ENCODE measurements at places on chromosomes 1 and 21. TPM values are rescaled to one million over a fixed set of nuclear protein-coding genes. Genes with fewer than 3 reads are reported as not detected.

Gene PPIE
- total RNA-seq = 35.1 TPM

- no peak for DNase-seq
Observed at GRCh38 chr1:164296172-164296571, 262.8 kb upstream of the PBX1 start.

Gene PTCH2
- 0.10 TPM for total RNA-seq

DNA sequence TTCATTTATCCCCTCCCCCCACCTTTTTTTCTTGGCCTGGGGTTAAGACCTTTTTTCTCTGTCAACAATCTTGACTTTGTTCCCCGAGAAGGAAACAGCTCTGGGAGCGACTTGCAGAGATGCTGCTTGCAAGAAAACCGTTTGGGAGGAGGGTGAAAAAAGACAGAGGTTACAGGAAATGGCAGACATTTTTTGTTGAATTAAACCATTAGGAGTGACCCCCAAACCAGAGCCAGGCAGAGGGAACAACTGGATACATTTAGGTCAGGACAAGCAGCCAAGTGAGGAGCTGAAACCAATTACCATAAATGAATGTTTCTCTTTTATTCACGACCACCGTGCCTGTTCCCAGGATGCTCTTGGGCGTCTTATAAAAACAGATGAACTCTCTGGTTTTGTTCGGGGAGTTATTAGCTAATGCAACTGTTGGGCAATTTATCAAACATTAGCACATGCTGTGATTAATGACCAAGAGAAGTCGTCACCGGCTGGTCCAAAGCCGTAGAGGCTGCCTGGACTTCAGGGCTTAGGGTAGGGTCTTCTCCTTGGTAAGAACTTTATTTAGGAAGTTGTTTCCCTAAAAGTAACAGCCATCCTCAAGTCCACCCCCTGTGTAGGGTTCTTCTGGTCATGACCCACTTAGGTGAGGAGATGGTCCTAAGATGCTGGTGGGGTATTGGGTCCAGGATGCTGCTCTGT is 141.0 kb downstream of the FOXD2 start:
- no peak for DNase-seq

Gene CFHR1
- total RNA-seq = not detected

DNA sequence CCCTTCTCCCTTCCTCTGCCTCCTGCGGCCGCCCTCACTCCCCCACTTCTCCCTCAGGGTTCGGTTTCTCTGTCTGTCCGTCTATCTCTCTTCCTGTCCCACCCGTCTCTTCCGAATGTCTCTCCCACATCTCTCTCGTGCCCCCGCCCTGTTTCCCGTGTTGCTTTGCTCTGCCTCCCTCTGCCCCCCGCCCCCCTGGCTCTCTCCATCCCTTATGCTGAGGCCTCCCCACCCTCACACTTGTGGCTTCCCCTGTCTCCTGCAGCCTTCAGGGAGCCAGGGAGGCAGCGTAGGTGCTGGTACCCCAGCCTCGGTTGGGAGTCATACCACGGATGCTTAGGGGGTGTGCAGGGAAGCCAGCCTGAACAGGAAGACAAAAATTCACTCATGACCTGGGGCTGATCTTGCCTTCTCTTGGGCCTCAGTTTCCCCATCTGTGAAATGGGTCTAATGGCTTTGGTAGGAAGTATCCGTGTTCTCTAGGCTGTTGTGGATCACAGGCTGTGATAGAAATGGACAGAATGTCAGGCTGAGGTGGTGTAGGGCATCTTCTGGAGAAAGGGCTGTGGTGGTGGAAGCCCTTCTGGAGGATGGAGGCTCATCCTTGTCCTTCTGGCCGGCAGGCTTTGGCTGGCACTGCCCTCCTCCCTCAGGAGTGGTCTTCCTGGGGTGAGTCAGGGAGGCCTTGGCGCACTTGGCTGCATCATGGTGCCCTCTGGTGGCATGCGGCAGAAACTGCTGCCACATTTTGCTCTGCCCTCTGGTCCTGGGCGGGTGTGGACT is 55.5 kb downstream of the FOXO6 start:
- peak; percentile 49 for DNase-seq

- no peak for DNase-seq
Observed at GRCh38 chr1:223118418-223118817, 24.6 kb downstream of the TLR5 start.

DNA sequence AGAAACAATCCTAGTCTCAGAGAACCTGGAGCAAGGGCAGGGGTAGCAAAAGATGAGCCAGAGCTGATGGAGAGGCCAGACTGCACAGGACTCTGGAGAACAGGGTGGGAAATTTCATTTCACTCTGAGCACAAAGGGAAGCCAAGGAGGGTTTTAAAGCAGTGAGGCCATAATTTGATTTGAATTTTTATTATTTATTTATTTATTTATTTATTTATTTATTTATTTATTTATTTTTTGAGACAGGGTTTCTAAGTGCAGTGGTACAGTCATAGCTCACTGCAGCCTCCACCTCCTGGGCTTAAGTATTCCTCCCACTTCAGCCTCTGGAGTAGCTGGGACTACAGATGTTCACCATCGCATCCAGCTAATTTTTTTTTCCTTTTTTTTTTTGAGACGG is 45.1 kb downstream of the MT1HL1 start:
- no peak for DNase-seq

Gene TMEM240
- 0.35 TPM for total RNA-seq

GRCh38 chr21:17270229-17270628 is 242.6 kb upstream of the CXADR start:
- peak; percentile 45 for DNase-seq

GRCh38 chr1:37890378-37891014 is 31.1 kb upstream of the MTF1 start:
- DNase-seq = peak; percentile 64

Gene SHISAL2A
- total RNA-seq = not detected

DNA sequence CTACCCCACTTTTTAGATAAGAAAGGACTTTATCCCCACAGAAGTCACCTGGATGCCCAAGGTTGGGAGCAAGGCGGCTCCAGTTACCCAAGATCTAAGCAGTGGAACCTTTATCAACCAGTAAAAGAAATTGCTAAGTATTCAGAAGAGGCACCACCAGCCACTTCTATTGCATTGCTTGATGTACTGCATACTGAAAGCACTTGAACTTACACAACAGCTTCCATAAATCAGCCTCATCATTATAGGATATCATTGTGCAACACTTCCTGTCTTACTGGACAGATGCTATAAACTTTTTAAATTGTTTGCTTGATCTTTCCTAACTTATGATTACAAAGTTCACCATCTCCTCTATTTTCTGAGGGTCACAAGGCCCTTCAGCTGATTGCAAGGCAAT is 642.7 kb upstream of the CXADR start:
- DNase-seq = no peak

Gene FLG
- 1.7 TPM for total RNA-seq

DNA sequence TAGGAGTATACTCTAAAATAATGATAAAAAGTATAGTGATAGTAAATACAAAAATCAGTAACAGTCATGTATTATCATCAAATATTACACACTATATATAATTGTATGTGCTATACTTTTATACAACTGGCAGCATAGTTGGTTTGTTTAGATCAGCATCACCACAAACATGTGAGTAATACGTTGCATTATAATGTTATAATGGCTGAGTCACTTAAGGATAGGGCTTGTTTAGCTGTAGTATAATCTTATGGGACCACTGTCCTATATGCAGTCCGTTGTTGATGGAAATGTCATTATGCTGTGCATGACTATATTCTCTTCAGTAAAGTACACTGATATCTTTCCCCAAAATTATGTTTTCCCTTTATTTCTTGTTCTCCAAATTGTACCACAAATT is 92.8 kb downstream of the LYPLAL1 start:
- no peak for DNase-seq

DNA sequence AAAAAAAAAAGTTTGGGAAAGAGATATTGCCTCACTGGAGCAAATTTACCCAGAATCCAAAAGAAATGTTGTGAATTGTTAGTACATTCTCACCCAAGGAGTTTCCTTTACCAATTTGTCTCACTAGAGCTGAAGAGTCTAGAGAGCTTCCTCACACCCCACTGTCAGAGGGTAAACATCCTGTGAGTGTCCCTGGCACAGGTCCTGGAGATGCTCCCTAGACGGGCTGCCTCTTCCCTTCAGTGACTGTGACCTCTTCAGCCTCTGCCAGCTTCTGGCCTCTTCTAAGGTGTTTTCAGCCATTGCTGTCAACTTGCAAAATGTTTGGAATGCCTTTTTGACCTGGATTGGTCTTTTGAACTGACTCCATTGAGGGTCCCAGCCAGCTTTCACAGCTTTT is 159.4 kb downstream of the DHRS3 start:
- DNase-seq = no peak

- DNase-seq = no peak
Observed at GRCh38 chr1:30008372-30008997, 714.9 kb downstream of the MATN1 start.

- no peak for DNase-seq
Observed at GRCh38 chr1:54567961-54568360, 19.9 kb downstream of the ACOT11 start.

Gene HTR1D
- total RNA-seq = not detected

Gene SPATA45
- total RNA-seq = 0.30 TPM

GRCh38 chr1:23574265-23574754 is 15.0 kb upstream of the ID3 start:
- peak; percentile 42 for DNase-seq

Gene ATAD3C
- under 0.01 TPM for total RNA-seq

DNA sequence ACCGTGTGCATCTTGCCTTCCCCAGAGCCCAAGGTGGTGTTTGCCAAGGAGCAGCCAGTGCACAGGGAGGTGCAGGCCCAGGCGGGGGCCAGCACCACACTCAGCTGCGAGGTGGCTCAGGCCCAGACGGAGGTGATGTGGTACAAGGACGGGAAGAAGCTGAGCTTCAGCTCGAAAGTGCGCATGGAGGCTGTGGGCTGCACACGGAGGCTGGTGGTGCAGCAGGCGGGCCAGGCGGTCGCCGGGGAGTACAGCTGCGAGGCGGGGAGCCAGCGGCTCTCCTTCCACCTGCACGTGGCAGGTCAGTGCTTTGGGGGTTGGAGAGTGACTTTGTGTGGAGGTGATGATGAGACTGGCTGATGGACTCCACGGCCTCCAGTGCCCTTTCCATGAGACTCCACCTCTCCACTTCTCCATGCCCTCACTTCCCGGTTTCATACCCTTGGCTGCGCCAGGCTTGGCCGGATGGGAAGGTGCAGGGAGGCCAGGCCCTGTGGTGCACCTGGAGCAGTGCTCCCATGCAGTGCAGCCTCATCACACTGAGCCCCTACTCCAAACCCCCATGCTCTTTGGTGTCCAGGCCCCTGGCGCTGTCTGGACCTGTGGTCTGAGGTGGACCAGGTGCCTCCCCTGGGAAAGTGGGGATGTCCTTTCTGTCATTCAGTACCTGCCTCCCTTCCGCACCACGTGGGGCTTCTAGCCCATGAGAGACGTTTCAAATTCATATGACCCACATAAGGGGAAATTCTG is 49.0 kb downstream of the OBSCN start:
- no peak for DNase-seq

DNA sequence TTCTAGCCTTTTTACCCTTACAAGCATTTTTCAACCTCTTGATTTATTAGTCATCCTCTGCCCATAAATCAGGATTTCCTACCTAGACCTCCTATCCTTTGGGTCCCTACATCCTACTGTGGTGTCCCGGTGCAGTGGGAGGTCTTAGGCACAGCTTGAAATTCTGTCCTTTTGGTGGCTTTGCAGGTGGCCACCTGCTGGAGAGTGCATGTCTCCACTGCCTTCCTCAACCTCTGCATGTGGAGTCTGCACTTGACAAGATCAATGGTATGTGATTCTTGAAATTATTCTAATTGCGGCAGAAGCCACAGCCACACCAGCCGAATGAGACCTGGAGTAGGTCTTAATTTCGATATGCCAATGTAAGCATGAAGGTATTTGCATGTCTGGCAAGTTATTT is 11.4 kb upstream of the KCNA3 start:
- DNase-seq = no peak

- peak; percentile 39 for DNase-seq
Observed at GRCh38 chr21:35508139-35508888, 459.2 kb upstream of the RUNX1 start.

Gene FMN2
- total RNA-seq = not detected

Gene MSH4
- total RNA-seq = 0.75 TPM

Gene TTC24
- not detected for total RNA-seq

GRCh38 chr1:242196914-242197313 is 198.0 kb upstream of the MAP1LC3C start:
- no peak for DNase-seq

Gene TMCO2
- not detected for total RNA-seq

Gene OR2L3
- total RNA-seq = not detected

- peak; percentile 48 for DNase-seq
Observed at GRCh38 chr1:214332946-214333798, 52.2 kb downstream of the SMYD2 start.

Gene AGPAT3
- 179 TPM for total RNA-seq

DNA sequence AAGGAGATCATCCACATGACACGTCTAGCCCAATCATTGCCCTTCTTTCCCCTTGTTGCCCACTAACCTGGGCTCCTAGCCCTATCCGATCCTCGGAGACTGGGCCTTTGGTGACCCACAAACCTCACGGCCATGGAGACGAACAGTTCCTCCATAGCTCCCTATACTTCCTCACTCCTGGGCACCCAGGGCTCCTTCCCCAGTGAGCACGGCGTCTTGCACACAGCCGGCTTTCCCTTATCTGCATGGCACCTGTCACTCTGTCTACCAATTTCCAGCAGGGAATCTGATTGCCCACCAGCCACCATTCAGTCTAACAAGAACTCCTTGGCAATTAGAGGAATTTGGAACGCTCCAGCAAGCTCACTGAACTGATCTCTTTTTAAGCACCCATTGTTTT is 3.1 kb downstream of the GNG4 start:
- DNase-seq = no peak

Gene DNALI1
- 3.0 TPM for total RNA-seq

DNA sequence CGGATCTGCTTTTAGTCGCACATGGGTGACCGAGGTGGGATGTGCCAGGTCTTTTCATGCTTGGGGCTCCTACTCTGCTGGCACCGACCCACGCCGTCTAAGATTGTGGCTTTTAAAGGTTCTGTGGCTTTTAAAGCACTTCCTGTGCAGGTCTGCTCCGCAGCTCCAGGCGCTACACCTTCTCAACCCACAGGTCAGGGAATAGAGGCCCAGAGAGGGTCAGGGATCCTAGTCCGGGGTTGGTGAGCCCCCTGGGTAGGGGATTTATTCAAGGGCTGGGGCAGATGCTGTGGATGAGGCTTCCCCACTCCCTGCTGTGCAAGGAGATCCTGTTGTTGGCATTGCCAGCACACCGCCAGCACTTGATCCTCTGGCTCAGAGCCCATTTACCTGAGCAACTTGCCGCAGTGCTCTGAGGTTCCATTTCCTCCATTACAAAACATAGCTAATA is 212.8 kb upstream of the RAB4A start:
- DNase-seq = no peak

Gene TMCC2
- total RNA-seq = 4.7 TPM

DNA sequence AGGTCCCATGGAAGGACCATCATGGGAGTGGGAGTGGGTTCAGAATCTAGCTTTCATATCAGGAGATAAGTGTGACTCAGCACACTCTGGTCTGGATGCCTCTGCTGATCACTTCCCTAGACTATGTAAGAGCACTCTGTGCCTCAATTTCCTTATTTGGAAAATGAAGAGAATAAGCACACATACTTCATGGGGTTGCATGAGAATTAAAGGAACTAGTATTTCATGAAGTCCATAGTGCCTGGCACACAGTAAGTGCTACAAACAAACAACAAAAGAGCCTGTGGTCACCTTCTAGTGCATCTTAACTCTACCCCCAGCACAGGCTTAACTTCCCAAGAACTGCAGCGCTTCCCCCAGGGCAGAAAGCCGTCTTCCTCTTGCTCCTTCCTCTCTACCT is 9.6 kb upstream of the IL20 start:
- no peak for DNase-seq

Gene HUNK
- 1.8 TPM for total RNA-seq
